ENCODE measurements at places on chromosomes 4 and X.

DNA sequence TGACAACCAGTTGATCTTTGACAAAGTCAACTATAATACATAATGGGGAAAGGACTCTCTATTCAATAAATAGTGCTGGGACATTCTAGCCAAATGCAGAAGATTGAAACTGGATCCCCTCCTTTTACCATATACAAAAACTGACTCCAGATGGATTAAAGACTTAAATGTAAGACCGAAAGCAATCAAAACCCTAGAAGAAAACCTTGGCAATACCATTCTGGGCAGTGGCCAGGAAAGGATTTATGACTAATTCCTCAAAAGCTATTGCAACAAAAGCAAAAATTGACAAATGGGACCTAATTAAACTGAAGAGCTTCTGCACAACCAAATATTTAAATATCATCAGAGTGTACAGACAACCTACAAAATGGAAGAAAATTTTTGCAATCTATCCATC, 185.1 kb downstream of the NPNT start:
- no peak for DNase-seq

GRCh38 chrX:111868726-111869638, 7.0 kb upstream of the TRPC5OS start:
- DNase-seq = no peak

GRCh38 chr4:90943311-90943710, 816.1 kb downstream of the CCSER1 start:
- no peak for DNase-seq

GRCh38 chrX:72201836-72202536, 20.4 kb downstream of the PIN4 start:
- DNase-seq = no peak

DNA sequence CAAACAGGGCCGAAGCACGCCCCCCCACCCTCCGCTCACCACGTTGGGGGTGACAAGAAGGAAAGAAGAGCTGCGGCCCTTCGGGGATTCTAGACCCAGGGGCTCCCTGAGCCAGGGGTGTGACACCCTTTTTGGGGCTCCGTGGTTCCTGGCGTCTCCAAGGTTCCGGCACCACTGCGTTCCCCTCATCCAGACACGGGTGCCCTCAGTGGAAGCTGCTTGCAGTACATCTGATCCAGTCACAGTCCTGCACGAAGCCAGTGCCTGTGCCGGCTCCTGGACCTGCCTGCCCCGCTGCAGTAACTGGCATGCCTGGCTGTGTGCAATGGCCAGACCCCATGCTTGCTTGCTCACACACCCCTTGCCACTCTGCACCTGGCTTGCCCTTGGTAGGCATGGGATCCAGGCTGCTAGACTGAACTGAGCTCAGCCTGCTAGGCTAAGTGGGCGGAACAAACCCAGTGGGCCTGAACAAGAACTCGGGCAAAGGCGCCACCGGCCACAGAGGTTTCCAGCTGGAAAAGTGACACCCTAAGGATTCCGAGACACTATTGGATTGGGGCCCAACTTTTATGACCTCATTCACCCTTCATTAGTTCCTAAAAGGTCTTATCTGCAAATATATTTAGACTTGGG, 420.4 kb upstream of the AGA start:
- DNase-seq = no peak

DNA sequence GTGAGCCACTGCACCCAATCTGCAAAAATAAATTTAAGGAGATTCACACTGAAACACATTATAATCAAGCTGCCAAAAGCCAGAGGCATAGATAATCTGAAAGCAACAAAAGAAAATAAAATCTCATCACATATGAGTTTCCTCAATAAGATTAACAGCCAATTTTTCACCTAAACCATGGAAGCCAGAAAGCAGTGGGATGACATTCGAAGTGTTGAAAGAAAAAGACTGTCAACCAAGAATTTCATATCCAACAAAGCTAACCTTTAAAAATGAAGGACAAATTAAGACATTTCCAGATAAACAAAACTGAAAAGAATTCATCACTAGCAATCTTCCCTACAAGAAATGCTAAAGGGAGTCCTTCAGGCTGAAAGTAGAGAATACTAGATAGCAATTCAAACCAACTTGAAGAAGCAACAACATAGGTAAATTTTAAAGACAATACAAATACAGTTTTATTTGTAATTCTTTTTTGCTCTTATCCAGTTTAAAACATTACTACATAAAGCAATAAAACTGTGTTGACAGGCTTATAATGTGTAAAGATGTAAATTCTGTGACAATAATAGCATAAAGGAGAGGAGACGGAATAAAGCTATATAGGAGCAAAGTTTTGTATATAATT, 23.1 kb upstream of the KLHL8 start:
- no peak for DNase-seq

GRCh38 chr4:76296286-76296820, 10.2 kb upstream of the STBD1 start:
- no peak for DNase-seq

DNA sequence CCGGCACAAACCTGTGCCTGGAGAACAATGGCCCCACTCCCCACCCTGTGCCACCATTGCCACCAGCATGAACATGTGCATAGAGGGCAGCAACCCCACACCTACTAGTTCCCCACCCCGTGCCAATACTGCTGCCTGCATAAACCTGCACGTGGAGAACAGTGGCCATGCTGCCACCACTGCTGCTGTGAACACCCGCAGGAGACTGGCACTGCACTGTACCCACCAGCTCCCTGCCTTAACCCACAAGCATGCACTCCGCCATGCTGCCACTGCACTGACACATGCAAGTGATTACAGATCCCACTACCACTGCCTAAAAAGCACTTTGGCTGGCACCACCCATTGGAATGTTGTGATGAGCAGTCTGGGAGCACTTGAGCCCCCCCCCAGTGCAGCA, 77.3 kb downstream of the NAA11 start:
- DNase-seq = peak; percentile 50

All from sigmoid colon (tissue), 7 donors.